ENCODE measurements at places on chromosomes 1 and 21. TPM values are rescaled to one million over a fixed set of nuclear protein-coding genes. Genes with fewer than 3 reads are reported as not detected.

The COL11A1 gene
- total RNA-seq: 156 TPM

The SLC35F3 gene
- not detected for total RNA-seq

The VHLL gene
- 0.22 TPM for total RNA-seq

The KRTAP21-2 gene
- 1.3 TPM for total RNA-seq

The HTR6 gene
- not detected for total RNA-seq

The TEX38 gene
- total RNA-seq: not detected

Data from articular chondrocyte of knee joint (primary cell).